ENCODE measurements at places on chromosomes 3 and 15.

DNA sequence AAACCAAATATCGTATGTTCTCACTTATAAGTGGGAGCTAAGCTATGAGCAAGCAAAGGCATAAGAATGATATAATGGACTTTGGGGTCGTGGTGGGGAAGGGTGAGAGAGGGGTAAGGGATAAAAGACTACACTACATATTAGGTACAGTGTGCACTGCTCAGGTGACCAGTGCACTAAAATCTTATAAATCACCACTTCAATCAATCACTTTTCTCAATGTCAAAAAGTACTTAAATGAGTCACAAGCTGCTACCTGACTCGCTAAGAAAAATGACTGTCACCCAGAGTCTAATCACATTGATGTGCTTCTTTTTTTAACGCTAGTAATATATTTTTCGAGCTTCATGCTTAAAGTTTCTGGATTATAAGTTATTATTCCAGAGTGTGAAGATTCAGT is 95.5 kb downstream of the CBLB start:
- no peak for DNase-seq

DNA sequence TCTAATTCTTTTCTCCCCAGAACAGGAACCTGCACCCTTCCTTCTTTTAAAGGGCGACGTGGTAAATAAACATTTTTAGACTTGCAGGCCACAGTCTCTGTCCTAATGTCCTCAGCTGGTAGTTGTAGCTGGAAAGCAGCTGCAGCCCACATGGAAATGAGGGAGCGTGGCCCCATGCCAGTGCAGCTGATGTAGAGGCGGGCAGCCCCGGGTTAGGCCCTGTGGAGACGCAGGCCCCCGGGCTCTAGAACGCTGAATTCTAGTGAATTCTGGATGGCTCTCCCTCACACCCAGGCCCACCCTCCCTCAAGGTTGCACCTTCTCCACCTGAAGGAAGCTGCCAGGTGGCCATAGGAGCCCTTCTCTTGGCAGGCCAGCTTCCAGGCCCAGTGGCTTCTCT is 52.3 kb downstream of the PGPEP1L start:
- DNase-seq, result no peak

GRCh38 chr3:126721246-126721645 is 17.2 kb downstream of the CHCHD6 start:
- no peak for DNase-seq

- no peak for DNase-seq
These were observed 95.1 kb downstream of the RPL39L start for GRCh38 chr3:187044206-187044605.

DNA sequence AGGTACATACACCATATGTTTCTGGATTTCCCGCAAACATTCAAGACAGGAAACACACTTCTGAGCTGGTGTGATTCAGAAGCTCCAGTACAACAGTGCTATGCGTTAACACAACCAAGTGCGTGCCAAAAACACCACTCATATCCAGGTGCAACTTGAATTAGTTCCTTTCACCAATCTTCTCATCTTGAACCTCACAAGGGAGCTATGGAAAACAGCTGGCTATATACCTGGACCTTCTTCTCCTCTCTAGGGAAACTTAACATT is 31.3 kb downstream of the SUSD5 start:
- no peak for DNase-seq

GRCh38 chr3:156371701-156372100 is 183.2 kb downstream of the SSR3 start:
- no peak for DNase-seq

GRCh38 chr3:4786431-4786830 is 192.8 kb upstream of the BHLHE40 start:
- DNase-seq, result no peak

DNA sequence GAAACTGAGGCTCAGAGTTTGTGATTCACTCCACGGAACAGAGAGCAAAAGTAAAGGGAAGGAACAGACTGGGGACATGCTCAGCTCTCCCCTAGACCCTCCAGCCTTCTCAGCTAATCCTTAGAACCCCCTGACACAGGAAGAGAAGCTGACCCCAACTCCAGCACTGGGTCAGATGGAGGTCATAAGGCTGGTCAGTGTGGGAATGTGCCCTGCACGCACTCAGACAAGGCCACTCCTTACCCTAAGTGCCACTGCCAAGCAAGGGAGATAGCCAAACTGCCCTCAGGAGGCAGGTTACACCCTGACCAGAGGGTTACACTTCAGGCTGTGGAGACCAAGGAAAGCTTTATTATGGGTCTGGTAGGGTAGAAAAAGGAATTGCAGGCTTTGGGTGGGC is 1.2 kb downstream of the RPL29 start:
- DNase-seq, result no peak

- DNase-seq, result no peak
These were observed 113.5 kb upstream of the TOPAZ1 start for GRCh38 chr3:44128057-44128775.

DNA sequence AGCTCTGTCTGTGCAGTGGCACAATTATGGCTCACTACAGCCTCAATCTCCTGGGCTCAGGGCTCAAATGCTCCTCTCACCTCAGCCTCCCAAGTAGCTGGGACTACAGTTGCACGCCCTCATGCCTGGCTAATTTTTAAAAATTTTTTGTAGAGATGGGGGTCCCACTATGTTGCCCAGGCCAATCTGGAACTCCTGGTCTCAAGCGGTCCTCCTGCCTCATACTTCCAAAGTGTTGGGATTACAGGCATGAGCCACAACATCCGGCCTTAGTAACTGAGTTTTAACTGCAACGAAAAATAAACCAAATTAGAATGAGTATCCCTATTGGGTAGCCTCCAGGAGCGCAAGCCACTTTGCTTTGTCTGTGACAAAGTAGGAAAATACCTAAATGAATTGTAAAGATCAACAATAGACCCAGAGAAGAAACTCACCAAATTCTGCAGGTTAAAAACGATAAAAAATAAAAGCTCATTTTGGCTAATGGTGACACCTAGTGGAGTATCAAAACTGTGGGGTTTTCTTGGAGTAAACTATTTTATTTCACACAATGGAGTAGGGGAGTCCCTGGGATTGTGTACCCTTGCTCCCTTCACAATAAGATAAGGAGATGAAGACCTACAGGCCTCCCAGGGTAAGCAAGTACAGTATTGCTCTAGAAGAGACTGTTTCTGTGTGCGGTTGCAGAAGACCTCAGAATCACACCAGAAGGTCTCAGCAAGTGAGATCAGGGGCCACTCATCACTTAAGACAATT is 21.0 kb upstream of the CA12 start:
- no peak for DNase-seq

DNA sequence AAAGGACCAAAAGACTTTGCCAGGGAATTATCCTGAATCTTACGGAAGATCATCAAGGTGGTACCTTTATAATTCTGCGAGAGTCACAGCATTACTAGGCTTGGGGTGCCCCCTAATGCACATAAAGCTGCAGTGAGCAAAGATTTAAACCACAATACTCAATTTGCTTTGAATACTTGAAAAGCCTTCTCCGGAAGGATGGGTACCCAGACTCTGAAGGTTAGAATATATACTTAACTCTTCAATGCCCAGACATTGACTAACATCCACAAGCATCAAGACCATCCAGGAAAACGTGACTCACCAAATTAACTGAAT is 117.8 kb upstream of the KCNH8 start:
- DNase-seq, result no peak

- no peak for DNase-seq
These were observed 158.4 kb upstream of the GMNC start for GRCh38 chr3:191020730-191021396.

GRCh38 chr3:182325213-182325950 is 467.9 kb upstream of the ATP11B start:
- DNase-seq, result no peak

DNA sequence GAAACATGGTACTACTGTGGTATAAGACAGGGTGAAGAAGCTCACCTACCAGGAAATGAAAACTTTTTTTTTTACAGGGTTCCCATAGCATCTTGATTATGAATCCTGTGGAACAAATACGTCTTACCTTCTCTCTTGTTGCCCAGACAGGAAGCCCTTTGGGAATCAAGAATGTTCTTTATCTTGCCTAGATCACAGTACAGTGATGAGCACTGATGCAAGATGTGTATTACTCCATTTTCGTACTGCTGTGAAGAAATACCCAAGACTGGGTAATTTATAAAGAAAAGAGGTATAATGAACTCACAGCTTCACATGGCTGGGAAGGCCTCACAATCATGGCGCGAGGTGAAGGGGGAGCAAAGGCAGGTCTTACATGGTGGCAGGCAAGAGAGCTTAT is 281.3 kb downstream of the UBE2E2 start:
- DNase-seq, result no peak

DNA sequence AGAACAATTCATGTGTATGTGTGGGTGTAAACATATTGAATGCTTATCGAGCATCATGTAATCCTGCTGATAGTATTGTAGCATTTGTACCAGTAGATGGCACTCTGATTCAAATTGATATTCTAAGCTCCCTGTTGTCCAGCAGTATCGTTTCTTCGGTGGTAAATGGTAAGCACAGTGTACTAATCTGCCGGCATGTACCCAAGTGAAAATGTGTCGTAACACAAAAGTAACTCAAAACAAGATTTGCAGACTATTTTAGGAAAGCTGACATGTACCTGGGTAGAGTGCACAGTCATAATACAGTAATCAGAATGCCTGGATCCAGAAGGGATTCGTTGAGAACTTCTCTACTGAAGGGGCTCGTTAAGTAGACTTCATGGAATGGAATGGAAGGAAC is 31.7 kb upstream of the MNS1 start:
- no peak for DNase-seq

- no peak for DNase-seq
These were observed 8.0 kb upstream of the PLEKHO2 start for GRCh38 chr15:64833690-64834089.

GRCh38 chr15:101246824-101247745 is 4.8 kb downstream of the CHSY1 start:
- no peak for DNase-seq

- DNase-seq, result no peak
These were observed 33.3 kb upstream of the VPS8 start for GRCh38 chr3:184778426-184779332.

DNA sequence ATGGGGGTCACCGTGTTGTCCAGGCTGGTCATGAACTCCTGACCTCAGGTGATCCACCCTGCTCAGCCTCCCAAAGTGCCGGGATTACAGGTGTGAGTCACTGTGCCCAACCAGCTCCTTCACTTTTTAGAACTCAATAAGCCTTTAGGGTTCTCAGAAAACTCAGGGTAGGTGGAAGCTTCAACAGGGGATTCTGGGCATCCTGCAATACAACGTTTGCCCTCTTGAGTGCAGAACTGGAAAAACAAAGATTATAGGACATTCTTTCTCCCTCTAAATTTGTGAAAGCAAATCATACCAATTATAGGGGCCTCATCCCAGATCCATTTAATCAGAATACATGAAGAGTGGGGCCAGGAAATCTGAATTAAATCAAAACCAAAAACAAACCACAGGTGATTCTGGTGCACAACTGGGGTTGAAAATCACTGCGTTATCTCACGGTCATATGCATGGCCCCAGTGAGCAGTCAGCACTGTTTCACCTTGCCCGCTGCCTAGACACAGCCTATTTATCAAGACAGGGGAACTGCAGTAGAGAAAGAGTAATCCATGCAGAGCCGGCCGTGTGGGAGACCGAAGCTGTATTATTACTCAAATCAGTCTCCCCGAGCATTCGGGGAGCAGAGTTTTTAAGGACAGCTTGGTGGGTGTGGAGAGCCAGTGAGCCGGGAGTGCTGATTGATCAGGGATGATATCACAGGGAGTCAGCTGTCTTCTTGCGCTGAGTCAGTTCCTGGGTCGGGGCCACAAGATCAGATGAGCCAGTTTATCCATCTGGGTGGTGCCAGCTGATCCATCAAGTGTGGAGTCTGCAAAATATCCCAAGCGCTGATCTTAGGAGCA is 58.4 kb downstream of the TMEM44 start:
- DNase-seq, result no peak

GRCh38 chr15:67033571-67034044 is 31.8 kb upstream of the SMAD3 start:
- no peak for DNase-seq

GRCh38 chr3:129855170-129855831 is 38.2 kb downstream of the TMCC1 start:
- no peak for DNase-seq

GRCh38 chr3:126952261-126952982 is 30.5 kb upstream of the PLXNA1 start:
- DNase-seq, result no peak

- no peak for DNase-seq
These were observed 115.2 kb upstream of the KCNMB2 start for GRCh38 chr3:178421069-178421468.

GRCh38 chr3:191237047-191237882 is 38.2 kb downstream of the OSTN start:
- no peak for DNase-seq

GRCh38 chr3:144114767-144115166 is 143.1 kb downstream of the DIPK2A start:
- DNase-seq, result no peak

DNA sequence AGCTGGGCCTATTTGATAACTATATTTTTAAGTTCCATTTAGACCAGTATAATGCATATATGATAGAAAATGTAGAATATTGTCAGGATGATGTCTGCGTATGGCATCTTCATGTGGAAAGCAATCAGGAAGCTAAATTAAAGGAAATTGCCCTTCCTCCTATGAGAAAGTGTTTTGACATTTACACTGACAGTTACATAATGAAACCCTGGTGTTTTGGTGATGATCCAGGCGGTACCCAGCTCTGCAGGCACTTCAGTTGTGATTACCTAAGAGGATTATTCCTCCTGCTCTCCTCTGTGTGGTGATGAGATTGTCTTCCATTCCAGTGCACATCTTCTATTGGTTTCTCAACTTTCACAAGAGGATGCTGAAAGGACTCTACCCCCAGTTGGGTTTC is 126.5 kb upstream of the MITF start:
- DNase-seq, result no peak

GRCh38 chr15:95836536-95836935 is 494.0 kb upstream of the NR2F2 start:
- DNase-seq, result no peak

DNA sequence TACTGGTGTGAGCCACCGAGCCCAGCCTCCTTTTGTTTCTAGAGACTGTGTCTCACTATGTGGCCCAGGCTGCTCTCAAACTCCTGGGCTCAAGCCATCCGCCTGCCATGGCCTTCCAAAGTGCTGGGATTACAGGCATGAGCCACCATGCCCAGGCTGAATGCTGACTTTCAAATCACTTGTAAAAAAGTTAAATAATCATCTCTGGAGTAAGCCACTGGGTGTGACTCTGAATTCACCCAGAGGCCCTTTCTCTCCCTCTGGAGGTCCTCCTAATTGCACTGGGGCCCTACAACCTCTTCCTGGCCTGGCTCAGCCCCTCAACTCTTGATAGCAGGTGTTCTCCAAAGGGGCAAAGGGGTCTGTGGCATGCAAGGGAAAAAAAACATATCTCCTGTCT is 54.8 kb downstream of the MEGF11 start:
- no peak for DNase-seq

- no peak for DNase-seq
These were observed 73.0 kb downstream of the SCN11A start for GRCh38 chr3:38978729-38979128.
